Astrocyte (in vitro differentiated cells and primary cell): ENCODE measurements at places on chromosomes 5 and 9. TPM values are rescaled to one million over a fixed set of nuclear protein-coding genes. Genes with fewer than 3 reads are reported as not detected.

Gene RGS7BP
- 0.07 and 0.12 TPM in 2 replicates for total RNA-seq

Gene SLF1
- total RNA-seq, result 4.0 and 5.3 TPM in 2 replicates

Gene NIM1K
- total RNA-seq, result 0.54 and 1.5 TPM in 2 replicates

Gene S1PR3
- 24.6 and 35.0 TPM in 2 replicates for total RNA-seq

Gene IGFBPL1
- 5.6 and 11.0 TPM in 2 replicates for total RNA-seq

Gene TARS1
- total RNA-seq, result 293 and 306 TPM in 2 replicates

Gene IL31RA
- total RNA-seq, result 4.7 and 5.7 TPM in 2 replicates

Gene DNAJB5
- 27.3 and 27.8 TPM in 2 replicates for total RNA-seq

Gene PCDHGA2
- 0.14 and 0.17 TPM in 2 replicates for total RNA-seq

Gene ADGRD2
- not detected in 2 replicates for total RNA-seq

Gene SLC36A3
- total RNA-seq, result not detected in 2 replicates

Gene SH3PXD2B
- total RNA-seq, result 66.0 and 70.4 TPM in 2 replicates

Gene PJA2
- 107 and 108 TPM in 2 replicates for total RNA-seq

Gene CRB2
- 2.4 and 2.5 TPM in 2 replicates for total RNA-seq

Gene SGTB
- total RNA-seq, result 29.5 and 31.7 TPM in 2 replicates

DNA sequence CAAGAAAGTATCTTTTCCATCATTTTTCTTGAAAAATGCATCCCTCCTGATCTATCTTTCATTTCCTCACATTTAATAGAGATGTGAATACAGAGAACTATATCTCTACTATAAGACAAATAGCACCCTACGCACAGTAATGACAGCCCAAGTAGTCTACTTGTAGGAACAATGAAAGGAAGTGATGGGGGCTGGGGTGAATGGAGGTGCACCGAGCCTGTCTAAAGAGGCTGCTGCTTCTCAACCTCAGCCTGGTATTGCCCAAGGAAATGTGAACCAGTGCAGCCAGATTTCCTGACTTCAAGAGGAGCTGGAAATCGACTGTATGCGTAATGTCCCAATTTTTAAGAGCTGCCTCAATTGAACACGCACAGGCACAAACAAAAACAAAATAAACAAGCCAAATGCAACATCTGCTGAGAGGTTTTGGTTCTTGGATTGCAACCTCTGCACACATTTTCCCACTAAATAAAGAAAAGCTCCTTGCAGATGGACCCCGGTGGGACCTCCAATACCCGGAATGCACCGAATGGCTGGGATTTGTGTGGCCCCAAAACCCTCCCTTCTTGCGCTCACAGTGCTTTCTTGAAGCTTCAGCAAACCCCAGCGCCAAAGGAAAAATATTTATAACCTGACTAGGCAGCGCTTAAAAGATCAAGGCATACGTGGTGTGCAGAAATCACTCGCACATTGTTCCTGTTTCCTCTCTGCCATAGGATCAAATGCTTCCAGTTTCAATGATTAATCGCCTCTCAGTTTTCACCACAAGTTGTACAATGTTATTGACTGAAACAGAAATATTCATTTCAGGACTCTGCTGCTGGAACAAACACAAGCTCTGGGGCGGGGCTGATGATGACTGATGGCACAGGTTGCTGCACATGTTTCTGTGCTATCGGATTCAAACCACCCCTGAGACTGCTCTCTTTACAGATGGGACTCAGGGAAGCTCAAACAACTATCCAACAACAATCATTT lies 68.3 kb downstream of the KCNIP1 start:
- no peak overlapping the region for H3K4me3 ChIP-seq
- H3K27me3 ChIP-seq, result peaks cover 5% of the 10 kb centered on the region
- no peaks in the 10 kb centered on the region for H3K36me3 ChIP-seq
- H3K27ac ChIP-seq, result no peak overlapping the region

DNA sequence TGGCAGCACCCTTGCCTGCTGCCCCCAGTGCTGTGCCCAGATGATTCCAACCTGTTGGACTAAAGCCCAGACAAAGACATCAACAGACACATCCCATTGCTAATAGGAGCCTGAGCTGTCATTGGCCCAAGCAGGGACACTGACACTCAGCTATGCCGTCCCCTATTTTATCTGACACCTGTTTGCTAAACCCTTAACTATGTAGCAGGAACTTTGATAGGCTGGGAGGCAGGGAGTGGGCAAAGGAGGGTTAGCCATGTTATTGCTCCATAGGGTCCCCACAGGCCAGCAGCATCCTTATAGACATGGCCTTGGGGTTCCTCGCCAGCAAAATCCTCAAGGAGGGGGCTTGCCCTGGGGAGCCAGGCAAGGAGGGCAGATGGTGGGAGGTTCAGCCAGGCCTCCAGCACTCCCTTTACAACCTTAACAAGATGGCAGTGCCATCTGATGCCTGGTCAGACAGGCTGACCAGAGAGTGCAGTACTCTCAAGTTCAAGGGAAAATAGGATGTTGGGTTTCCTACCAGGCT lies 50.4 kb upstream of the CDKN2AIPNL start:
- no peak for DNase-seq
- H3K27ac ChIP-seq, result no peak overlapping the region
- no peaks in the 10 kb centered on the region for H3K27me3 ChIP-seq
- H3K4me1 ChIP-seq, result peaks cover 23% of the 10 kb centered on the region

DNA sequence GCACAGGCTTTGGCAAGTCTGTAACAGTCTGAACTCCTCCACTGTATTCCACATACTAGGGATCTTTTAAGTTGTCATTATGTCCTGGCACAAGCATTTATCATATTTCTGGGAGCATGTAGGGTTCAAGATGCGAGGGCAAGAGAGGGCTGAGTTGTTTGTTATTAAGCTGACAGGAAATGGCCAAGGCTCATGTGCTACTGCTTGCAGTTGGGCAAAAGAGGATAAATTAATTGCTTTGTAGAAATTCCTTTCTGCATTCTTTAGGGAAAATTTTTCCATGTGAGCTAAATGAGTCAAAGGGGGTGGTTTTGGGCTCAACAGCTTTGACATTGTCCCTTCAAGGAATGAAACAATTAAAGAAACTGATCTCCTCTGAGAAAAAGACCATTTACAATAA lies 35.4 kb downstream of the DOCK8 start:
- no peak overlapping the region for H3K27ac ChIP-seq
- H3K27me3 ChIP-seq, result no peaks in the 10 kb centered on the region
- H3K36me3 ChIP-seq, result no peaks in the 10 kb centered on the region

DNA sequence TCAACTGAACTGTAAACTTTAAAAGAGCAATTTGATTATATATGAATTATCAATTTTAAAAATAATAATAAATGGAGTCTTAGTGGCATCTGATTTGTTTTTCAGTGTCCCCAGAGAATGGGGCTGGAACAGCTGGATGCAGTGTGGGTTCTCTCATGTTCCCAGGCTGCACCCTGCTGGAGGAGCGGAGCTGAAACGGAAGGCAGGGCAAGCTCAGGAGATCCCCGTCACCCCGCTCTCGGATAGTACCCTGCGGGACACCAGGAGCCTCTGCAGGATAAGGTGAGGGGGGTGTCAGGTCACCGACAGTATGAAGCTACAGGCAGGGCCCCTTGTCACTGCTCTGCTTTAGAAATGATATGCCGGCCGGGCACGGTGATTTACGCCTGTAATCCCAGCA lies 57.3 kb downstream of the S1PR3 start:
- H3K36me3 ChIP-seq, result peaks cover 26% of the 10 kb centered on the region
- no peak overlapping the region for H3K27ac ChIP-seq
- H3K4me3 ChIP-seq, result no peak overlapping the region

GRCh38 chr9:20791682-20792081 lies 107.6 kb downstream of the FOCAD start:
- H3K27ac ChIP-seq, result no peak overlapping the region
- DNase-seq, result no peak
- H3K4me1 ChIP-seq, result no peaks in the 10 kb centered on the region

GRCh38 chr9:118222375-118222774 lies 518.2 kb downstream of the TLR4 start:
- H3K27ac ChIP-seq, result no peak overlapping the region
- no peak for DNase-seq
- no peaks in the 10 kb centered on the region for H3K4me1 ChIP-seq
- H3K36me3 ChIP-seq, result no peaks in the 10 kb centered on the region
- no peak overlapping the region for H3K4me3 ChIP-seq

DNA sequence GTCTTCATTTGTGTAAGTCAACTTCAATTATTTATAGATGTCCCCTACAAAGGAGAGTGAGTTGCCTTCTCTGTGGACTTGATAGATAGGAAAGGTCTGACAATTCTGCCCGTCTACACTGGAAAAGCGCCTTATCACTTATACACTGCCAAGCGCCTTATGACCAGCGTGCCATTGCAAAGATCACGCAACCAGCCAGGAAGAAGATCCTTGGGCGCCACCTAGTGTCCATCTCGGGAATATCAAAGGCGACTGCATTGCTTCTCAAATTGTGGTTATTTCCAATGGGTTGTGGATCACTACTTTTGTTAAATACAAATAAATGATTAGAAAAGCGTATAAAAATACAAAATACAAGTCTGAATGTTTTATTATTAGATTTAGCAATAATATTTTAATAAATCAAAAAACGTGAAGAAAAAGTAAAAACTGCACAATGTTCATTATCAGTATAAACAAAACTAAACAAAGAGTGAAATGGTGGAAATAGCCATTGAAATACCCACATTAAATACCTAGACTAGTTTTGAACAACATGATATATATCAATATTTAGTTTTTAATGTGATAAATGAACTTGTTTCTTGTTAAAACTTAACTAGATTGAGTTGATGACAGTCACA lies 27.8 kb downstream of the SUB1 start:
- H3K36me3 ChIP-seq, result no peaks in the 10 kb centered on the region
- H3K27me3 ChIP-seq, result no peaks in the 10 kb centered on the region
- DNase-seq, result peak; percentile 53
- peak overlapping the region; percentile 19 for H3K27ac ChIP-seq
- no peak overlapping the region for H3K4me3 ChIP-seq
- H3K4me1 ChIP-seq, result peaks cover 12% of the 10 kb centered on the region

GRCh38 chr5:125112196-125112595 lies 365.8 kb upstream of the ZNF608 start:
- no peaks in the 10 kb centered on the region for H3K4me1 ChIP-seq
- no peaks in the 10 kb centered on the region for H3K27me3 ChIP-seq
- H3K36me3 ChIP-seq, result no peaks in the 10 kb centered on the region
- no peak overlapping the region for H3K27ac ChIP-seq
- DNase-seq, result peak; percentile 51
- no peak overlapping the region for H3K4me3 ChIP-seq

- H3K27me3 ChIP-seq, result no peaks in the 10 kb centered on the region
- H3K4me3 ChIP-seq, result no peak overlapping the region
- H3K4me1 ChIP-seq, result peaks cover 27% of the 10 kb centered on the region
- no peak overlapping the region for H3K27ac ChIP-seq
- H3K36me3 ChIP-seq, result peaks cover 19% of the 10 kb centered on the region
- no peak for DNase-seq
Observed at GRCh38 chr5:180338001-180338707, 15.0 kb downstream of the GFPT2 start.

- H3K27ac ChIP-seq, result no peak overlapping the region
- peaks cover 4% of the 10 kb centered on the region for H3K4me1 ChIP-seq
- no peaks in the 10 kb centered on the region for H3K36me3 ChIP-seq
- DNase-seq, result no peak
- no peak overlapping the region for H3K4me3 ChIP-seq
Observed at GRCh38 chr9:75979362-75979761, 88.9 kb downstream of the PCSK5 start.

DNA sequence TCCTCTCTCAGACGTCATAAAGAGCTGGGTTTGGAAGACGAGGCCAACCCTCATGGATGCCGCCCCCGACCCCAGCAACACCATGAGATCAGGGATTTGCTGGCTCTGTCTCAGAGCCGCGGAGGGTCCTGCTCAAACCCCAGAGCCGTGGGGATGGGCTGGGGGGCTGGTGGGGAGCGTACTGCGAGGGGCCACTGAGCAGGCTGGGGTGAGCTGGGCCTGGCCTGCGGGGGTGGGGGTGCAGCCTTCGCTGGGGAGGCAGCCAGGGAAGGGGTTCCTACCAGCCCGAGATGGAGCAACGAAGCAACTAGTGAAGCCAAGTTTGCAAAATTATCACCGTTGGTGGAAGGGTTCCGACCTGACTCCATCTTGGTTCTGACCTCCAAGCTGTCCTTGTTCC lies 5.1 kb upstream of the SLC12A7 start:
- no peak overlapping the region for H3K4me3 ChIP-seq
- H3K27me3 ChIP-seq, result peaks cover 9% of the 10 kb centered on the region
- no peaks in the 10 kb centered on the region for H3K4me1 ChIP-seq
- no peak for DNase-seq

- no peak overlapping the region for H3K4me3 ChIP-seq
- DNase-seq, result no peak
- H3K4me1 ChIP-seq, result no peaks in the 10 kb centered on the region
- no peaks in the 10 kb centered on the region for H3K27me3 ChIP-seq
- peaks cover 11% of the 10 kb centered on the region for H3K36me3 ChIP-seq
Observed at GRCh38 chr5:57258052-57258451, 84.2 kb downstream of the GPBP1 start.

- H3K36me3 ChIP-seq, result no peaks in the 10 kb centered on the region
- peak overlapping the region; percentile 52 for H3K27ac ChIP-seq
- H3K4me3 ChIP-seq, result no peak overlapping the region
- H3K27me3 ChIP-seq, result peaks cover 6% of the 10 kb centered on the region
Observed at GRCh38 chr9:126956917-126957686, 42.5 kb downstream of the RALGPS1 start.

GRCh38 chr5:112219000-112219399 lies 200.1 kb downstream of the EPB41L4A start:
- H3K4me3 ChIP-seq, result no peak overlapping the region
- no peak overlapping the region for H3K27ac ChIP-seq
- H3K27me3 ChIP-seq, result no peaks in the 10 kb centered on the region
- H3K4me1 ChIP-seq, result no peaks in the 10 kb centered on the region
- DNase-seq, result no peak
- no peaks in the 10 kb centered on the region for H3K36me3 ChIP-seq

DNA sequence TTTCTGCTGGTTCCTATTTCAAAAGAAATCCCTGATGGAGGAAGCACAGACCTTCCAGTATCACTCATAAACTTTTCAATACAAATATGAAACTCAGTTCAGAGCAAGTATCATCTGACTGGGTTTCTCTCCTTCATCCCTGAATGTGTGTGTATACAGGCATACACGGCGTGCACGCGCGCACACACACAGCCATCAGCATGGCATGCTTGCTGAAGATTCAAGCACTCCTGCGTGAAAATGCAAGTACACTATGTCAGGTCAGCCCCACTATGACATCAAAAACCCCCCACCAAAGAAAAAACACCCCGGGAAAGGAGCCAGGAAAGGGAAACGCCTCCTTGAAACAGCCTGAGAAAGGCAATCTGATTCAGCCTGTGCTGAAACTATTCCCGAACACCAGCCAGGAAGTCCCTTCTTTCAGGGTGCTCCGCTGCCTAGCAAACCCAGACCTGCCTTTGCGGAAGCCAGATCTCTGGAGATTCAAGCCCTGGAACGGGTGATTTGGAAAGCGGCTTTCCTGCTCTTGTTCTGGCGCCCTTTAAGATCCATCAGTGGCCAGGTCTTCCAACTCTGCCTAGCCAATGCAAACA lies 831 bp downstream of the KLHL3 start:
- peaks cover 30% of the 10 kb centered on the region for H3K4me1 ChIP-seq
- H3K4me3 ChIP-seq, result peak overlapping the region; percentile 66
- no peak overlapping the region for H3K27ac ChIP-seq
- H3K36me3 ChIP-seq, result no peaks in the 10 kb centered on the region

- no peak overlapping the region for H3K27ac ChIP-seq
- no peak overlapping the region for H3K4me3 ChIP-seq
- H3K27me3 ChIP-seq, result peaks cover 3% of the 10 kb centered on the region
- no peaks in the 10 kb centered on the region for H3K36me3 ChIP-seq
- peaks cover 18% of the 10 kb centered on the region for H3K4me1 ChIP-seq
Observed at GRCh38 chr5:148963664-148964063, 99.2 kb downstream of the SH3TC2 start.

GRCh38 chr9:121660876-121661275 lies 9.4 kb downstream of the DAB2IP start:
- H3K4me3 ChIP-seq, result no peak overlapping the region
- no peak overlapping the region for H3K27ac ChIP-seq
- no peak for DNase-seq
- no peaks in the 10 kb centered on the region for H3K36me3 ChIP-seq
